ENCODE measurements at places on chromosomes 3 and 15. TPM values are rescaled to one million over a fixed set of nuclear protein-coding genes. Genes with fewer than 3 reads are reported as not detected.

POC1A gene
- 9.8 TPM for total RNA-seq

ECE2 gene
- not detected for total RNA-seq

MOBP gene
- total RNA-seq, result 0.21 TPM

FETUB gene
- 0.47 TPM for total RNA-seq

ISLR2 gene
- not detected for total RNA-seq

ADGRG7 gene
- total RNA-seq, result not detected

LMAN1L gene
- not detected for total RNA-seq

GCSAM gene
- total RNA-seq, result 0.29 TPM

TRIM42 gene
- not detected for total RNA-seq

DNA sequence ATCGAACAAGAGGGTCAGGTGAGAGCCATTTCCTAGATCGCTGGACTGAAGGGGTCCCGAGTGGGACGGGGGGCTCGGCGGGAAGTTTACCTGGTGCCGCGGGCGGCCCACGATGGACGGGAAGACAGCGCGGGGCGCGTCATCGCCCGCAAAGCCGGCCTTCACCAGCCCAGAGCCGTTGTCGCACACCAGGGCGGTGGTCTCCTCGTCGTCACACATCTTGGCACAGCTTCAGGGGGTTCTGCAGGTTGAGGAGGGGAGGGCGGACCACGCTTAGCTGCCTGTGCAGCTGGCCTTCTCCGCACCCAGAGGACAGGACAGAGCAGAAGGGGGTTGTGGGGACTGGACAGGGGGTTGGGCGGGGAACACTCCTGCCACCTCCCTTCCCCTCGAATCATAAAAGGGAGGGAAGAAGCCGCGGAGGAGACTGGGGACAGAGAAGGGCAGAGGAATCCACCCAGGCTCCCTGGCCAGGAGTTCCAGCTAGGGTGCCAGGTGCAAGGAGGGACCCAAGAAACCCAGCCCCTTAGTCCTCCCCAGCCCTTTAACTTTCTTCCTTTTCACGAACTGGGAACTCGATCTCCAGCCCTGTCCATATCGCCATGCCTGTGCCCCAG lies 651 bp downstream of the ACTC1 start:
- DNase-seq, result no peak

DNA sequence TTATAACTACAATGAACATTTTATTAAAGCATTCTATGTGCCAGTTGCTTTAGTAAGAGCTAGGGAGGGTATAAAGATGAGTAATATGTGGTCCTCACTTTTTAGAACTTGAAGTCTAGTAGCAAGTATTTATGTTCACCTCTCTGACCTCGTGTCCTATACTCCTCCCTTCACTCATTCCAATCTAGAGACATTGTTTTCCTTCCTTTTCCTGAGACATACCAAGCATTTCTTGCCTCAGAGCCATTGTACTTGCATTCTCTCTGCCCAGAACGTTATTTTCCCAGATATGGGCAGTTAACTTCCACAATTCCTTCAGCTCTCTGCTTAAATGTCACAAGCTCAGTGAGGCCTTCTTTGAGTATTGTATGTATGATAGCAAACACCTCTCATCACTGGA lies 408.6 kb downstream of the PDCD6IP start:
- DNase-seq, result peak; percentile 27

- DNase-seq, result no peak
Measured at GRCh38 chr15:66131831-66132230, 121.7 kb downstream of the MEGF11 start.

DNA sequence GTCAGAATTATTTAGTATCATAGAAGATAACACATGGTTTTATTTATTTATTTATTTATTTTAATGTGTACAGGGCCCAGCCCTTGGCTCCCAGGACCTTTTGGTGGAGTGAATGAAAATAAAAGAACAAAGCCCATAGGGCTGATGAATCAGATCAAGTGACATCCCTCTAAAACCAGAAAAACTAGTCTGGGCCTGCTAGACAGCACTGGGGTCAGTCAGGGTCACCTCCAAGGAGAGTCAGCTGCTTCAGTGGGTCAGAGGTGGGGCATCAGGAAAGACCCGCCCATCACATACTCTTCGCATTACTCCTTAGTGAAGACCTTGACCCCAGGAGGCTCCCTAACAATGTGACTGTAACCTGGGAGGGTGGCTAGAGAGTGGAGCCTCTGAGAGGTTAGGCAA lies 12.8 kb downstream of the PPCDC start:
- DNase-seq, result peak; percentile 56

DNA sequence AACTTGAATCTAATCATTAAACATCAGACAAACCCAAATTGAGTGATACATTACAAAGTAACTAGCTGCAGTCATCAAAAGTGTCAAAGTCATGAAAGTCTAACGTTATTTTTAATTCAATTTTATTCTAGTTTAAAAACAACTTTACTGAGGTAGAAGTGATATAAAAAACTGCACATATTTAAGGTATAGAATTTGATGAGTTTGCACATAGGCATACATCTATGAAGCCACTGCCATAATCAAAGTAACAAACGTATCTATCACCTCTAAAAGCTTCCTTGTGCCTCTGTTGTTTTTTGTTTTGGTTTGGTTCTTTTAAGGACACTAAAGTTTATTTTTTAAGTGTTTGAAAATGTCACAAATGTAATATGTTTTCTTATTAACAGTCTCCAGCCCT lies 130.9 kb downstream of the DLG1 start:
- no peak for DNase-seq

DNA sequence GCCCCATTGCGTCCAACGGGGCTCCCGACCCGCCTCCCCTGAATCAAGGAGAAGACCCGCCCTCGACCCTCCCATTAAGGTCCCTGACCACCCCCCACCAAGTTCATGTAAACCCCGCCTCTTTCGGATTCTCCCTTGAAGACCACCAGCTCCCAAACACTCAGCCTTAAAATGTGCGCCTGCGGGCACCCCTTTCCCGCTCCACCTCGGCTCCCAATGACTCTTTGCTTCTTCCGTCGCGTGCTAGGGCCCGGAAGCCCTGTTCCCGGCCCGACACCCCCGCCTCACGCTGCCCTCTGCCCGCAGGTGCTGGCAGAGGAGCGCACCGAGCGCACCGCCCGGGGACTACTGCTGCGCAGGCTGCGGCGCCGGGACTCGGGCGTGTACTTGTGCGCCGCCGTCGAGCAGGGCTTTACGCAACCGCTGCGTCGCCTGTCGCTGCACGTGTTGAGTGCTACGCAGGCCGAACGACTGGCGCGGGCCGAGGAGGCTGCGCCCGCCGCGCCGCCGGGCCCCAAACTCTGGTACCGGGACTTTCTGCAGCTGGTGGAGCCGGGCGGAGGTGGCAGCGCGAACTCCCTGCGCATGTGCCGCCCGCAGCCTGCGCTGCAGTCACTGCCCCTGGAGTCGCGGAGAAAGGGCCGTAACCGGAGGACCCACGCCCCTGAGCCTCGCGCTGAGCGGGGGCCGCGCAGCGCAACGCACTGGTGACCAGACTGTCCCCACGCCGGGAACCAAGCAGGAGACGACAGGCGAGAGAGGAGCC lies 2.7 kb upstream of the LSMEM2 start:
- DNase-seq, result no peak

DNA sequence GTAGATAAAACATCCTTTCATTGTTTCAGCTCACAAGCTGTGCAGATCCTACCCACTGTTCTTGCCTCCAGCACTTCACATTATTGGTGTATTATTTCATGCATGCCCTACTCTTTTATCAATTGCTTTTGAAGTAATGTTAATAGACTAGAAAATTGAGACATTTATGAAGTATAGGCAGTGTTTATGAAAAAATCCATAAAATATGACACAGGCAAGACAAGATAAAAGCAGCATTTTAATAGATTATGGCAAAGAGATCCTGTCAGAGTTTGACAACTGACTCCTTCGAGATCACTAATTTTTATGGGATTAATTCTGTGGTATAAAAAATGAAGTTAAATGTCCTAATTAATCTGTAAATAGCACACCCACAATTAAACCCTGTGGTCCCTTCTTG lies 217.2 kb upstream of the NANOGP8 start:
- no peak for DNase-seq

- DNase-seq, result no peak
Measured at GRCh38 chr3:128489674-128489926, 3.4 kb downstream of the GATA2 start.

DNA sequence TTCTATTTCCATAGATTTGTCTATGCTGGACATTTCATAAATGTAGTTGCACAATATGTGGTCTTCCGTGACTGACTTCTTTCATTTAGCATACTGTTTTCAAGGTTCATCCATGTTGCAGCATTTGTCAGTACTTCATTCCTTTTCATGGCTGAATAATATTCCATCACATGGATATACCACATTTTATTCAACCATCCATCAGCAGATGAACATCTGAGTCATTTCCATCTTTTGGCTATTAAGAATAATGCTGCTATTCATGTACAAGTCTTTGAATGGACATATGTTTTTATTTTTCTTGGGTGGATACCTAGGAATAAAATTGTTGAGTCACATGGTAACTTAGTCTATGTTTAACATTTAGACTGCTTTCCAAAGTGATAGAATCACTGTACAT lies 99.3 kb upstream of the RAD18 start:
- no peak for DNase-seq

GRCh38 chr3:72150634-72151412 lies 365.9 kb upstream of the PROK2 start:
- DNase-seq, result no peak
